ENCODE measurements at places on chromosomes 2 and 18.

GRCh38 chr18:5879479-5879882 lies 15.8 kb downstream of the TMEM200C start:
- DNase-seq = no peak

DNA sequence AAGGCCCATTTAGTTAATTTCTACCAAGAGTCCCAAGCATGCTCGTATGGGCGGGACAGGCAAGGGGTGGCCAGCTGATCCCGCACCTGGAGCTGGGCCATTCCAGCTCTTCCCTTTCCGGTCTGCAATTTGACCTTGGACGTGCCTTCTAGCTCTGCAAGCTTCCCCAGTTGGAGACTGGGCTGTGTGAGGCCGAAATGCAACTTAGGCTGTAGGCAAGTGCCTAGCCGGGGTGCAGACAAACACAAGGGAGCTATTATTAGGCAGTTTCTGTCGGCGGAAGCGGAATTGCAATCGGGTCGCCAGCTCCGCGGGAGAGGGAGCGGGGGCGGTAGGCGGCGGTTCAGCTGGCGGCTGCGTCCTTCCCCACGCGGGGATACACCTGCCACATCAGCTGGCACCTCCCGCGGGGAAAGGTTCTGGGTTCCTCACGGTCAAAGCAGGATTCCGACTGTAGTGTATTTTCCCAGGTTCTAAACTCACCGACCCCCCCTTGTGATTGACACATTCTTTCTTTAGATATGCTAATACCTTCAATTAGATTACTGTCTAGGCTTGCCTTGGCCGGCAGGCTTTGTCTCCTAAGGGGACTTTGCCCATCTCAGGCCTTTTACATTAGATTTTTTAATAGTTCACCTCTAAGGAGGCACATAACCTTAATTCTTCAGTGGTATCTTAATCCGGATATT lies 17.1 kb upstream of the ZNF532 start:
- DNase-seq = no peak

DNA sequence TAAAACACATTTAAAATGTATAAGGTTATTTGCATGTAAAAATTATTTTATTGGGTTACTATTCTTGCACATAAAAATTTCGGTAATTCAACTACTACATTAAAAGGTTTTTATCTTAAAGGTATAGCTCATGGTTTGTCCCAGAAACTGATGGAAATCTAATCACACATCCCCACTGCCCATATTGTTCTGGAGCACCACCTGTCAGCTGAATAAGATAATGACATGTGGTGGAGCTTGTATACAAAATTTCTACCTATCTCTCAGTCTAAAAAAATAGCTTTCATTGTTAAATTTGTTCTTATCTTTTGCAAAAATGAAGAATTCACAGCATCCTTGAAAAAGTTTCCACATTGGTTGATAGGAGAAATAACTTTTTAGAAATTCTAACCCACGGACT lies 18.3 kb downstream of the ERBB4 start:
- no peak for DNase-seq

DNA sequence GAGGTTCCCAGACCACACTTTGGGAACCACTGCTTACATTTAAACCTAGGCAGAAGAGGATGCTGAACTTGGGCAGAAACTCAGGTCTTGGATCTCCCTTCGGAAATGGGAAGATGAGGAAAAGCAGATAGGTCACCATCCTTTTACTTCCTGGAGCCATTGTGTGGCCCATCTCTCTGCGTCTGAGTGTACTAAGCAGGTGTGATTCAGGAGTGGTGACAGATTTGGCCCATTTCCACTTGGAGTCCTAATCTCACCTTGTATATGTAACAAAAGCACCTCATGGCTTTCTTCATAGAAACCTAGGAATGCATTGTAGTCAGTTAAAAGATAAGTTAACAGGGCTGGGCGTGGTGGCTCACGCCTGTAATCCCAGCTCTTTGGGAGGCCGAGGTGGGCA lies 71.0 kb downstream of the PRKCE start:
- no peak for DNase-seq

- DNase-seq = no peak
Observed at GRCh38 chr18:6731222-6731596, 1.7 kb downstream of the ARHGAP28 start.

DNA sequence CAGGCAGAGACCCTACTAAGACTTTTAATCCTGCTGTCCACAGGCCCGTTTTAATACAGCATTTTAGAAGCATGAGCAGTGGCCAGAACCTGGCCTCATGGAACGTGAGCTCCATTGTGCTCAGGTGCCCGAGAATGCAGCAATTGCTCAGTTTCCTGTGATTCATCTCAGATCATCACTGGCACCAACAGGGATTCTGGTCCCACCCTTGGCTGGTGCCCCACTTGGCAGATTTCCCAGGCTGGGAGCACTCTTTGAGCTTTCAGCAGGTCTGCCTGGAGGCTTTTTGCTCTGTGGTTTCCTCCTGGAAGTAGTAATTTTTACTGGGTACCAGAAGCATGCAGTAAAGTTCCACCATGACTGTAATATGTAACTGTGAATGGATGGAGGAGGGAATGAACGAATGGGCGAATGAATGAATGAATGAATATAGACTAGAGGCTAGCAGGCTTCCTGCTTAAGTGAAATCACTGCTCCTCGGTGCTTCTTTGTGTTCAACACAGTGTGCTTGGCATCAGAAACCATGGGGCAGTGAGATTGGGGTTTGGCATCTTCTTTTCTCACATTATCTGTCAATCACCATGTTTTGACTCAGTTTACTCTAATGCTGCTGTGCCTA lies 312.9 kb downstream of the PRKCE start:
- no peak for DNase-seq

DNA sequence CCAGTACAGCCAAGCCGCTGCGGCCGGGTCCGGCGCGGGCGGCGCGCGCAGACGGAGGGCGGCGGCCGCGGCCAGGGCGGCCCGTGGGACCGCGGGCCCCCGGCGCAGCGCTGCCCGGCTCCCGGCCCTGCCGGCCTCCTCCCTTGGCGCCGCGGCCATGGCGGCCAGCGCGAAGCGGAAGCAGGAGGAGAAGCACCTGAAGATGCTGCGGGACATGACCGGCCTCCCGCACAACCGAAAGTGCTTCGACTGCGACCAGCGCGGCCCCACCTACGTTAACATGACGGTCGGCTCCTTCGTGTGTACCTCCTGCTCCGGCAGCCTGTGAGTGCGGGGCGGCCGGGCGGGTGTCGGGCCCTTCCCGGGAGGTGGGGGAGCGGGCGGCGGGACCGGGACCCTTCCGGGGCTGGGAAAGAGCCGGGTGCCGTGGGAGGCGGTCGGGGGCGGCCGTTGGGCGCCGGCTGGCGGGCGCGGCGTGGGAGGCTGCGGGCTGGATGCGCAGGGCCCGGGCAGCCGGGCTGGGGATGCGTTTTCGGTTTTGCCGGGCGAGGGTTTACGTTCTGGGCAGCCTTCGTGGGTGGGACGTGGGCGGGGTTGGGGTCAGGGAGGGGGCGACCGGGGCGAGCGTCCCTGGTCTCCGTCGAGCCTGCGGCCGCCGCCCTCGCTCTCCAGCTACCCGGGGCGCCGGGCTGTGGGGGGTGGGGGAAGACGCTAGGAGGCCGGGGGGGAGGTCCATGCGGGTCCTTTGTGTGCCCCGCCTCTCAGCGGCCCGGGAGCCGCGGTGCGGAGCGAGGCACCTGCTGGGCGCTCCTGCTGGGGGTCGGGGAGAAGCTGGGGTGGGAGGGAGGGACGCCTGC lies 537 bp downstream of the AGFG1 start:
- DNase-seq = no peak

DNA sequence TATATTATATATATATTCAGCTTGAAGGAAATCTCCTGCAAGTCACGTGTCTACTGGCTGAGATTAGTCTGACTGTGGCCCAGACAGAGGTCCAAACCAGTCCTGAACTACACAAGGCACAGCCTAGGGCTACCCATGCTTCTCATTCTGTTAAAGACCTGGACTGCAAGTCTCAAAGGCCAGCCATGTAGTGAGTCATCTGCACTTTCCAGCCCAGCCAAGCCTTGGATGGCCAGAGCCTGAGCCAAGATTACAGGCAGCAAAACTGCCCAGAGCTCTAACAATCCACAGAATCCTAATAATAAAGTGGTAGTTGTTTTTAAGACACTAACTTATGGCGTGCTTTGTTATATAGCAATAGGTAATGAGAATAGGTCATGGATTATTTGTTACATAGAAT lies 259.6 kb downstream of the SS18 start:
- no peak for DNase-seq

GRCh38 chr2:168545439-168546082 lies 89.5 kb downstream of the CERS6 start:
- no peak for DNase-seq

GRCh38 chr2:218319813-218320365 lies 27.6 kb upstream of the TMBIM1 start:
- DNase-seq = no peak

DNA sequence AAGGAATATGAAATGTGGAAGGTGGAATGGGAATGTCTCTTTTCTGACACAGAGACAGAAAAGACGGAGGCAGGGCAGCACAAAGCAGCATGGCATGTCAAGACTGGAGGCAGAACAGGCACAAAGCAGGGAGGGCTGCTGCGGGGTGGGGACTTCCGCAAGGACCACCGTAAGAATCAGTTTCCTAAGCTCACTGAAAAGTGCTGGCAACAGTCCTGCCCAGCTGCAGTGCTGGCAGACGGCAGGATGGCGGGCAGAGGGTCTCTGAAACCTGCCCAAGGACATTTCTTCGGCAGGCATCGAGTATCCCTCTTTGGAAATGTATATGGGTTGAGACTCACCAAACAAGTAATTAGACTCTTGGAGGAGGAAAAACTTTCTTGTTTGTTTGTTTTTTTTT lies 54.9 kb downstream of the FAM178B start:
- no peak for DNase-seq

DNA sequence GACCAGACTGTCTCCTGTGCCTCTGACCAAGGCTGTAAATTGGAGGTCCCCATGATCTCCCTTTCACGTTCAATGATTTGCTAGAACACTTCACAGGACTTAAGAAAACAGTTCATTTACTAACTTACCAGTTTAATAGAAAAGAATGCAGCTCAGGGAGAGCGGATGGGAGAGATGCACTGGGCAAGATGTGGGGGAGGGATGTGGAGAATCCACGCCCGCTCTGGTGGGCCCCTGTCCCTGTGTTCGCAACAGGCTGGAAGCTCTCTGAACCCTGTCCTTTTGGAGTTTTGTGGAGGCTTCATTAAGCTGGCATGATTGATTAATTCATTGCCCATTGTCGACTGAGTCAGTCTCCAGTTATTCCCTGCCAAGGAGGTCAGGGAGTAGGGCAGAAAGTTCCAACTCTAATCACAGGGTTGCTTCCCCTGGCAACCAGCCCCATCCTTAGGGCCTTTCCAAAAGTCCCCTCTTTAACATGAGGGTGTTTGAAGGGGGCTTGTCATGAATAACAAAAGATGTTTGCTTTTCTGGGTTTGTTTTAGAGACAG lies 257.1 kb downstream of the ACKR3 start:
- no peak for DNase-seq

GRCh38 chr2:101036562-101036961 lies 34.5 kb downstream of the RPL31 start:
- DNase-seq = no peak

GRCh38 chr2:223601932-223602666 lies at the start of gene SCG2:
SCG2 (minus strand) TSS chr2:223602361; CDS start chr2:223599282, 3,079 bp downstream.
- DNase-seq = peak; percentile 54

DNA sequence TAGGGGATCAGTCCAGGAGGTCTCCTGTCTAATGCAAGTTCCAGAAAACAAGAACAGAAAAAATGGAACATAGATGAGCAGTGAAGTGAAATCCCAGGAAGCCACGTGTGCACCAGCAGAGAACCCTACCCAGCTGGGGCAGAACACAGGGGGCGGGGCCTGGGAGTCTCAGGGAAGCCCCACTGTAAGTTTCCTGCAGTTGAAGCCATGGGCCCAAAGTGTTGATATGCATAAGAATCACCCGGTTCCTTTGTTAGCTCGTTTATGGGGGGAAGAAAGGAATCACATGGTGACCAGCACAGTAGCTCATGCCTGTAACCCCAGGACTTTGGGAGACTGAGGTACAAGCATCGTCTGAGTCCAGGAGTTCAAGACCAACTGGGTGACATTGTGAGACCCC lies 131.3 kb downstream of the INO80D start:
- DNase-seq = no peak

GRCh38 chr2:228549441-228550007 lies 368.0 kb upstream of the SPHKAP start:
- DNase-seq = no peak

DNA sequence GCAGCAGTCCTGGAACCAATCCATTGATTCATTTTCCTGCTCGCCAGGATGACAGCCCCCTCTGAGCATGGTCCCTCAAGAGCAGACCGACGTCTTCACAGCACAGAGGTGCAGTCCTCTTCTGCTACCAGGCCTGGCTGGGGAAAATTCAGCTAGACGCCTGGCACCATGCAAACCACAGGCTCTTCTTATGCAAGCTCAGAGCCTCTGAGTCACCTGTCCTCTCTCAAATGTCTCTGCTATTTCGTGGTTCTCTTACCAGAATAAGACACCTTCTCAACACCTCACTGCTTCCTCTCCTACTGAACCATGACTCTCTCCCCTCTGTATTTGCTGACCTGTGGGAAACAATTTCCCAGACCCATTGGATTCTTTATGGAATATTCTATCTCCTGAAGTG lies 79.8 kb upstream of the CYRIA start:
- DNase-seq = no peak

GRCh38 chr2:234457421-234457820 lies 39.5 kb downstream of the ARL4C start:
- DNase-seq = no peak

DNA sequence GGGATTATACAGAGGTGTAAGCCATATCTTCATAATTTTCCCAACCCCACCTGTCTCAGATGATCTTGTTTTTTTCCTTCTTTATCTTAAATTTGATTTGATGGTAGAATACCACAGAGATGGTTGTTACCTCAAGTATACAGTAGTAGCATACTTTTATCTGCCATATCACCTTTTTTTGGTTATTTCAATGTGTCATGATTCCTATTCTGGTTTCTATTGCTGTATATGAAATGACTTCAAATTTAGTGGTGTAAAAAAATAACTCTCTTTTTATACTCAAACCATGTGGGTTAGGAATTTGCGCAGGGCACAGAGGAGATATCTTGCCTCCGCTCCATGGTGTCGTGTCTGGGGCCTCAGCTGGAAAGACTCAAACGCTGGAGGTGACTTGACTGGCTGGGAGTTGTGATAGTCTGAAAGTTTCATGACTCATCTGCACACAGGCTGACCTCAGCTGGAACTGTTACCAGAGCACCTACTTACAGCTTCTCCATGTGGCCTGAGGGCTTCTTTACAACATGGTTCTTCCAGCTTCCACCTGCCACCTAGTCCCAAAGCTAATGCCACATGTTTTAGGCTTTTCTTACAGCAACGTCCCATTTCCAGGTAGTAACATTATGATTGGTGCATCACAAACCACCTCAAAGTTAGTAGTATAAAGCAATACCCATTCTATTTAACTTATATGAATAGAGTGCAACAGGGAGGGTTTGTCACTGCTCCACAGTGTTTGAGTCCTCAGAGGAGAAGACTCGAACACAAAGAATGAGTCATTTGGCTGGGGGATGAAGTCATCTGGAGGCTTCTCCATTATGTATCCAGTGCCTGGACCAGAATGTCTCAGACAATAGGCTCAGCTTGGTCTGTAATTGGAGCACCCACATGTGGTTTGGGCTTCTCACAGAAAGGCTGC lies 82.3 kb upstream of the XPO1 start:
- no peak for DNase-seq
